ENCODE measurements at places on chromosomes 16 and 17. TPM values are rescaled to one million over a fixed set of nuclear protein-coding genes. Genes with fewer than 3 reads are reported as not detected.

DNA sequence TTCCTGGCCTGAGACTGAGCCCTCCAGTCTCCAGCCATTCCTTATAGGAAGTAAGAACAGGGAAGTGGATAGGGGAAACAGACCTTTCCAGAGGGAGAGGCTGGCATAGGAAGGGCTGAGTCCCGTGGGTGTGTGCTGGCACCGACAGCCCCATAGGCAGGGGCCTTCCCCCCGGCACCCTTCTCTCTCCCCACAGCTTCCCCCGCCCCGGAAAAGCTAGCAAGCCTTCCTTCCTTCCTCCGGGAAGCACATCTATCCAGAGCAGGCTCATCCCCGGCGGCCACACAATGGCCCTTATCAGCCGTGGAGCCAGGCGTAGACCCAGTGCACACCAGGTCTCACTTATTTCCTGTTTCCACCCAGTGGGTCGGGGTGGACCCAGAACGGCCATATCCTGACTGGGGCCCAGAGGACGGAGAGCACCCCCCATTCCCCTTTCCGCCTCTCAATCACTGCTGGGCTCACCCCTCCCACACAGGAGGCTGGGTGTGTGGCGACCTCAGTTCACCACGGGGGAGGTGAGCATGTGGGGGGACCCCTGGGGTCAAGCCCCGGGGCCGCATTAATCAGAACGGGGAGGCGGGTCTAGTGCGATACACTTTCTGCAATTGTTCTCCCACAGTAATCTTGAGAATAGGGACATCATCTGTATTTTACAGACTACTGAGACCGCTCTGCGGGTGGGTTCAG, 950 bp upstream of the MYO1C start:
- no peak for DNase-seq

- no peak for DNase-seq
These were observed 203.2 kb upstream of the WSCD1 start for GRCh38 chr17:5866978-5867377.

- peak; percentile 83 for DNase-seq
These were observed 3.9 kb upstream of the SETD1A start for GRCh38 chr16:30953511-30954124.

DNA sequence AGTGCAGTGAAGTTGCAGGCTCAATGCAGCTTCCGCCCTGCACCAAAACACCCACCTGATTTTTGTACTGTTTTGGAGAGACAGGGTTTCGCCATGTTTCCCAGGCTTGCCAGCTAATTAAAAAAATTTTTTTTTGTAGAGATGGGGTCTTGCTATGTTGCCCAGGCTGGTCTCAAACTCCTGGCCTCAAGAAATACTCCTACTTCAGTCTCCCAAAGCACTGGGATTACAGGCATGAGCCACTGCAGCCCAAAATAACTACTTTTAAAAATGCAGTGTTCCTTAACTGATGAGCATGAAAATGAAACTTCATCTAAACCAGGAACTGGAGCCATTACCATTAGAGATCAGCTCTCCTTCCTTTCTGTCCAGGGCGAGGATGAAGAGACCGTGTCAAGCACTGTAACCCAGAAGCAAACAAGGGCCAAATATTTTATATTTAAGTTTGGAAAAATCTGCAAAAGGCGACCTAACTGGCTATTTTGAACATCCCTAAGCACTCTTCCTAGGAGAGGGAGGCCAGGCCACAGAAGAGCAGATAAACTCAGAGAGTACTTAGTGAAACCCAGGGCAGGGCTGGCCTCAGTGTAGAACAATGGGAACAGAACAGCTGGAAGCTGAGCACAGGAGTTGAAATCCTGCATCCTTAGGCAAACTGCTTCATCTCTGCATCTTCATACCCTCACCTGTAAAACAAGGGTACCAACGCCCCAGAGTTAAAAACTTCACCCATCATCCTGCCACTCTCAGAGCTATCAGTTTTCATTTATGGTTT, 24.0 kb downstream of the CREBBP start:
- DNase-seq, result no peak

Gene ALKBH5
- total RNA-seq, result 88.8 TPM

- DNase-seq, result peak; percentile 83
These were observed 761 bp upstream of the NBR1 start for GRCh38 chr17:43170140-43170765.

DNA sequence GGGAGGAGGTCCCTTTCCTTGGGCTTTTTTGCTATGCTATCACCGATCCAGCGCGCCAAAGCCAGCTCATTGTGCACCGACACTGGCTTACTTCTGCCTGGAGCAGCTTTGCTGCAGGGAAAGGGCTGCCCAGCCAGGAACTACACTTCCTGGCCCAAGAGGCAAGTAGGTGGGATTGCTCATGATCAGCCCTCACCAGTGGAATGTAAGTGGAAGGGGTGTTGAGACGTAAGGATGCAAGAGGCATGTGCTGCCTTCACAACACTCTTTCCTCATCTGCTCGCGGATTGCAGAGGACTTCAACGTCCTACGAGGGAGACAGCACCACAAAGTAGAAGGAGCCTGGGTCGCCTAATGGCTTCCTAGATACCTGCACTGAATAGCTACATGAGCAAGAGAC, 104.3 kb upstream of the FOXF1 start:
- DNase-seq, result no peak

GRCh38 chr16:51420247-51420646, 269.2 kb upstream of the SALL1 start:
- DNase-seq, result no peak

- DNase-seq, result no peak
These were observed 10.7 kb downstream of the WIPI1 start for GRCh38 chr17:68446626-68447041.

DNA sequence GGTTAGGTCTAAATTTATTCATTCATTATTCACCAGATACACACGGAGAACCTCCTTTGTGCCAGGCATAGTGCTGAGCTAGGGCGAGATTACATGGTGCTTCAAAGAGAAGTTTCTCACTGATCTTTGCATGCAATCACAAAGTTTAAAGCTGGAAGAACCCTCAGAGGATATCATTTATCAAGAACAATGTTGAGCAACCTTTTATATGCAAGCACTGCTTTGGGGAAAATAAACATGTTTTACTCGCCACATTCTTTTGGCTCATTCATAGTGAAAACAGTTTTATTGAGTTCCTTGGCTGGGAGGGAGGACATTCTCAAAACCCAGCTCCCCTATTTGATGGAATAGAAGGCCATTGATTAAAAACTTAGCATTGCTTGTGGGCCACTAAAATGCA, 49.8 kb upstream of the XYLT1 start:
- no peak for DNase-seq

Gene PMP22
- 16.2 TPM for total RNA-seq

Gene CCL2
- 3.4 TPM for total RNA-seq

Gene ARSG
- 4.1 TPM for total RNA-seq

Gene GP1BA
- total RNA-seq, result not detected

DNA sequence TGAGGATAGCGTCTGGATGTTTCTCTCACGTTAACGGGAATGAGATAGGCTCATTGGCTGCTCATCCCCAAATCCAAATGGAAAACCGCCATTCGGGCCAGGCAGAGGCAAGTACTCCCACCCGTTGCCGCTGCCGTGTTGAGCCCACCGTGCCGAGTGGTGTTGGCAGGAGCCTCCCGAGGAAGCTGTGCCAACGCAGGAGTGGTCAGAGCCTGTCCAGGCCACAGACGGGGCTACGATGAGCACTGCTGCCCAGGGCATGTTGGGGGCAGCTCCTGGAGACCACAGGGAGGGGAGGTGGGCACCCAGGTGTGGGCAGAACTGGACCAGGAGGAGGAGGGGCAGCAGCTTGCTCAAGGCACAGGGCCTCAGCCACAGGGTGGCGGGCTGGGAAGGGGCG, 72.0 kb downstream of the KLHDC4 start:
- DNase-seq, result no peak

GRCh38 chr16:15524966-15525365, 90.6 kb downstream of the BMERB1 start:
- DNase-seq, result no peak

- no peak for DNase-seq
These were observed 1739.1 kb downstream of the TP53TG3F start for GRCh38 chr16:35198223-35199199.

DNA sequence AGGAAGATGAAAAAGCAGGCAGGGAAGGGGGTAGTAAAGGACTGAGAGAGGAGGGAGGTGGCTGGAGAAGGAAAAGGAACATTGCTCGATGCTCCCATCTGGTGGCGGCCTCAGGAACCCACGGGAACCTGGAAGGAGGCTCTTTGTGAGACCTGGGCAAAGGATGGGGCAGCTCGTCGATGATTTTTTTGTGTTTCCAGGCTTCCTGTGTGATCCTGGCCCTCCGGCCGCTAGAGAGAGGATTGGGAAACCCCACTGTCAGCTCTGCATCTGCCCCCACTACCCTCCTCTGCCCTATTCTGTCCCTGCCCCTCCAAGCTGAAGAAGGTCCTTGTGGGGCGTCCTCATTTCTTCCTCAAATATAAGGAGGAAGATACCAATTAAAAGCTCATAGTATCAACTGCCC, 6.6 kb downstream of the WFIKKN2 start:
- peak; percentile 84 for DNase-seq

Gene KRTAP4-4
- not detected for total RNA-seq

Gene SEBOX
- not detected for total RNA-seq

DNA sequence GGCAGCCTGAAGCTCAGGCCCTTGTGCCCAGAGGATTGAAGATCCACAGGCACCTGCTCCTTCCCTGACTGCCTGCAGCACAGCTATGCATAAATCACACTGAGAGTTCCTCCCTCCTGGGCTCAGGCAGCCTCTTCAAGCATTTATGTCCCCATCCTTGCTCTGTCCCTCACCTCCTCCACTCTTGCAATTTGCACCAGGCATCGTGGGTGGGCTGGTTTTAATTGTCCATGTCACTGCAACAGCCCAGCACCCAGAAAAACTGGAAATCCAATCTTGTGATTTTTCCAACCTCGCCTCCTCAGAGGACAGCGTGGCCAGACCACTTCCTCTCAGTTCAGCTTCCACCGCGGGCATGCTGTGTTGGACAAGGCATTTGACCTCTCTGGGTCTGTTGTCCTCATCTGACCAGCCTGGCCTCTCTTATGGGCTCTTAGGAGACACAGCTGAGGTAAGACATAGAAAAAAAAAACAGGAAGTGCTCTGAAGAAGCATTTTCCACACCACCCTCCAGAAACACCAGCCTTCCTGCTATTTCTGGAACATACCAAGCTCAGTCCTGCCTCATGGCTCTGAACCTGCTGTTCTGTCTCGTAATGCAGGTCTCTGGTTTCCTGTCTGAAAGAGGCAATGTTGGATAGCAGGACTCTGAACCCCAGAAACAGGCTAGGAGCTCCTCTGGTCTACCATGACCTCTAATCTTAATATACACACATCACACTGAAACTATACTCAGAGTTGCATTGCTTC, 8.3 kb downstream of the TMEM114 start:
- DNase-seq, result no peak

- DNase-seq, result no peak
These were observed 1.1 kb downstream of the LASP1NB start for GRCh38 chr17:38926293-38927070.

Gene HP
- not detected for total RNA-seq

DNA sequence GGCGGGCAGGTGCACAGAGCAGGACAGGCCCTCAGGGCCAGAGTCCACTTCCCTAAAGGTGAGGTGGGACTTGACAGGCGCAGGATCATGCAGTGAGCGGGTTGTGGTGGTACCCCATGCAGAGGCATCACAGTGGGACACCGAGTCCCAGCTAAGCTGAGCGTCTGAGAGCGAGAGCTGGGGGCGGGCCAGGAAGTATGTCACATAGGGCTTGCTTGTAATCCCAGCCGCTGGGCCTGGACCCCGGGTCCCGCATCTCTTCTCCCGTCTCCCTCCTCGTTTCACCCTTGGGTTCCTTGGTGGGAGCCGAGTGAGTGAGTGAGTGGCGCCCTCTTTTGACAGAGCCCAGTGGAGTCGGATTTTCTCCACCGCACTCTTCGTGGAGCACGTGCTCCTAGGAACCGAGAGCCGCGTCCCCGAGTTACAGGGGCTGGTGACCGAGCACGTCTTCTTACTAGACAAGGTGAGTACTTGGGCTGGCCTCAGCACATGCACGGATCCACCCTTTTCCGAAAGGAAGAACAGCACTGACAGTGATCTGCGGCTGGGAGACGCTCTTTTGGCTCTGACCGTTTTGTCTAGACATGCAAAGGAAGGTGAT, 50.8 kb upstream of the ENDOV start:
- no peak for DNase-seq

DNA sequence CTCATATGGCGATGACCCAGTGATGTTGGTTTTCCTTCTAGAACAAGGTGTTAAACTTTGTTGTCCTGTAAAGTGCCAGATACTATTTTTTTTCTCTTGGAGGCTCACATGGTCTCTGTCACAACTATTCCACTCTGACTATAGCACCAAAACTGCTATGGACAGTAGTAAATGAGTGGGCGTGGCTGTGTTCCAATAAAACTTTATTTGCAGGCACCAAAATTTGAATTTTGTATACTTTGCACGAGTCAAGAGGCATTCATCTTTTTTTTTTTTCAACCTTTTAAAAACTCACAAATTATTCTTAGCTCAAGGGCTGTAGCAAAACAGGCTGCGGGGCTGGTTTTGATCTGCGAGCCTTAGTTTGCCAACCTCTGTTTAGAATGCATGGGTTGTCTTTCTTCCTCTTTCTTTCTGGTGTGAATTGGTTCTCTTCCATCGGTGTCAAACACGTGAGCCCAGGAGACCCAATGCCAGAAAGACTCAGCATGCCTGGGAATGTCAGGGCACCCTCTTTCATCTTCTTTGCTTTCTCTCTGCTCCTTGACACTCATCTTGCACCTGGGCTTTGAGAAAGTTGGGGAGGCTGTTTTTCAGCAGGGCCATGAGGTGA, 2.1 kb downstream of the SYT17 start:
- no peak for DNase-seq

Gene ZNF423
- 72.6 TPM for total RNA-seq

Gene SMIM36
- not detected for total RNA-seq

DNA sequence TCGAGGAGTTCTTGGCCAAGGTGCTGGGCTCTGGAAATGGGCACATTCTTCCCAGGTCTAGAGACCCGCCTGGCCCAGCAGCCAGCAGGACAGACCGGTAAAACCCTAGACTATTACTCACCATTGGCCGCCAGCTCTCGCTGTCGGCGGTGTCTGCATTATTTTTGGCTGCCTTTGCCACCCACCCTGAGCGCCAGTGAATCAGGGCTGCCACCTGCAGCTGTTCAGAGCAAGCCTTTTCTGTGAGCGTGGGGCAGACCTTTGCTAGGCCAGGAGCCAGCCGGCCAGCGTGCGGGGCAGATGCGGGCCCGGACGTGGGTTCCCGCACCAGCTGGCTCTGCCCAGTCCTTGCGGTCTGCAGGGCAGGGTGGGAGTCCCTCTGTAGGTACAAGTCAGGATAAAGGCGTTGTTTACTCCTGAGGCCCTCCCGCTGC, 15.8 kb upstream of the CLEC18A start:
- DNase-seq, result no peak

DNA sequence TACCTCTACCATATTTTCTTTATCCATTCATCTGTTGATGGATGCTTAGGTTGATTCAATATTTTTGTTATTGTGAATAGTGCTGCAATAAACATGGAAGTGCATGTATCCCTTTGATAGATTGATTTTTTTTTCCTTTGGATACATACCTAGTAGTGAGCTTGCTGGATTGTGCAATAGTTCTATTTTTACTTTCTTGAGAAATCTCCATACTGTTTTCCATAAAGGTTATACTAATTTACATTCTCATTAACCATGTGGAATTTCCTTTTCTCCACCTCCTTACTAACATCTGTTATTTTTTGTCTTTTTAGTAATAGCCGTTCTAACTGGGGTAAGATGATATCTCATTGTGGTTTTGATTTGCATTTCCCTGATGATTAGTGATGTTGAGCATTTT, 124.6 kb upstream of the TOX3 start:
- no peak for DNase-seq

GRCh38 chr17:77779711-77780539, 178.6 kb upstream of the TNRC6C start:
- no peak for DNase-seq

Gene PRSS36
- total RNA-seq, result 1.8 TPM

All from type B pancreatic cell (in vitro differentiated cells).